Activated naive CD4-positive, alpha-beta T cell treated with anti-CD3 and anti-CD28 coated beads, Interleukin-2, amount 50 U/mL, for 72 hours (primary cell): ENCODE measurements at places on chromosomes 5 and 9. TPM values are rescaled to one million over a fixed set of nuclear protein-coding genes. Genes with fewer than 3 reads are reported as not detected.

Gene PCDHB10
- not detected for total RNA-seq

Gene TJP2
- 33.4 TPM for total RNA-seq

DNA sequence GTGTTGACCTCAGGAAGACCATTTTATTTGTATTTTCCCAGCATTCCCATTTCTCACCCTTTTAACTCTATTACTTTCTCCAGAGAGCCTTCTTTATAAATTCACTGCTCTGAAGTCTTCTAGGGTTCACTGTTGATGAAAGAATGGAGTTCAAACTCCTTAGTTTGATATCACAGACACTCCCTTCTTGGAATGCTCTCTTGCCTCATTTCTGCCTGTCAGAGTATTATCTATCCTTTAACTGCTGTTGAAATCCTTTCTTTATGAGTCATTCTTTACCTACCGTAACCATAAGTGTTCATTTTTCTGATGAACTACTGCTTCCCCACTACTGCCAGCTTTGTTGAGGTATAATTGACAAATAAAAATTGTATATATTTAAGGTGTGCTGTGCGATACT lies 4.3 kb downstream of the RIC1 start:
- DNase-seq, result no peak

- DNase-seq, result no peak
Observed at GRCh38 chr5:124670722-124671184, 75.7 kb downstream of the ZNF608 start.

DNA sequence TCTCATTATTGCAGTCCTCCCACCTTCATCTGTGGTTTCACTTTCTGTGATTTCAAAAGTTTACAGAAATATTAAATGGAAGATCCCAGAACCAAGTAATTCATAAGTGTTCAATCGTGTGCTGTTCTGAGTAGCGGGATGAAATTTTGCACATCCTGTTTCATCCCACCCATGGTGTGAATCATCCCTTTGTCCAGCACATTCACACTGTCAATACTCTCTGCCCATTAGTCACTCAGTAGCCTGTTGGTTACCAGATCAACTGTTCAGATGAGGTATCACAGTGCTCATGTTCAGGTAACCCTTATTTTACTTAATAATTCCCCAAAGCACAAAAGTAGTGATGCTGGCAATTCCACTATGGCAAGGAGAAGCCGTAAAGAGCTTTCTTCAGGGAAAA lies 26.8 kb downstream of the FAM81B start:
- no peak for DNase-seq
